ENCODE measurements at places on chromosomes 1 and 21.

- no peak for DNase-seq
Observed at GRCh38 chr1:23787701-23788100, 3.2 kb upstream of the LYPLA2 start.

GRCh38 chr1:86498281-86498680, 29.6 kb downstream of the CLCA1 start:
- no peak for DNase-seq

GRCh38 chr1:201708085-201708512, 120.9 kb upstream of the IPO9 start:
- DNase-seq, result no peak

DNA sequence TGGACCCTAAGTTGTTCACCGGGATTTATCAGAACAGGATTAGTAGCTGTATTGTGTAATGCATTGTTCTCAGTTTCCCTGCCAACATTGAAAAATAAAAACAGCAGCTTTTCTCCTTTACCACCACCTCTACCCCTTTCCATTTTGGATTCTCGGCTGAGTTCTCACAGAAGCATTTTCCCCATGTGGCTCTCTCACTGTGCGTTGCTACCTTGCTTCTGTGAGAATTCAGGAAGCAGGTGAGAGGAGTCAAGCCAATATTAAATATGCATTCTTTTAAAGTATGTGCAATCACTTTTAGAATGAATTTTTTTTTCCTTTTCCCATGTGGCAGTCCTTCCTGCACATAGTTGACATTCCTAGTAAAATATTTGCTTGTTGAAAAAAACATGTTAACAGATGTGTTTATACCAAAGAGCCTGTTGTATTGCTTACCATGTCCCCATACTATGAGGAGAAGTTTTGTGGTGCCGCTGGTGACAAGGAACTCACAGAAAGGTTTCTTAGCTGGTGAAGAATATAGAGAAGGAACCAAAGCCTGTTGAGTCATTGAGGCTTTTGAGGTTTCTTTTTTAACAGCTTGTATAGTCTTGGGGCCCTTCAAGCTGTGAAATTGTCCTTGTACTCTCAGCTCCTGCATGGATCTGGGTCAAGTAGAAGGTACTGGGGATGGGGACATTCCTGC, 3.9 kb upstream of the OLFML3 start:
- DNase-seq, result no peak

- no peak for DNase-seq
Observed at GRCh38 chr1:161198194-161198896, 509 bp downstream of the ADAMTS4 start.

DNA sequence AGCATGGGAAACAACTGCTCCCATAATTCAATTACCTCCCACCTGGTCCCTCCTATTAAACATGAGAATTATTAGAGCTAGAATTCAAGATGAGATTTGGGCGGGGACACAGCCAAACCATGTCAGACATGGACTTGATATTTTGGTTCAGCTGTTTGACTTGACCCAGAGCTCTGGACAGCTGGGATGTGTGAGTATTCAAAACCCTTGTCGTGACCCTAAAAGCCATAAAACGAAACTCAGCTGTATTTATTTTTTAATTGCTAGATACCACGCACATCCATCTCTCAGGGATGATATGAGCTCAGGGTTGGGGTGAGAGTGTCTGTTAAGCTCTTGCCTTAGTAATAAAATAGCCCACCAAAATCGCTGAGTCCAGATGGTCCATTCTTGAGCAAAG, 45.4 kb downstream of the RCSD1 start:
- no peak for DNase-seq

- no peak for DNase-seq
Observed at GRCh38 chr21:38984982-38985567, 179.3 kb downstream of the ETS2 start.

- DNase-seq, result no peak
Observed at GRCh38 chr1:157107702-157108101, 8.1 kb upstream of the ETV3L start.

- no peak for DNase-seq
Observed at GRCh38 chr1:243301059-243301458, 45.2 kb downstream of the SDCCAG8 start.

DNA sequence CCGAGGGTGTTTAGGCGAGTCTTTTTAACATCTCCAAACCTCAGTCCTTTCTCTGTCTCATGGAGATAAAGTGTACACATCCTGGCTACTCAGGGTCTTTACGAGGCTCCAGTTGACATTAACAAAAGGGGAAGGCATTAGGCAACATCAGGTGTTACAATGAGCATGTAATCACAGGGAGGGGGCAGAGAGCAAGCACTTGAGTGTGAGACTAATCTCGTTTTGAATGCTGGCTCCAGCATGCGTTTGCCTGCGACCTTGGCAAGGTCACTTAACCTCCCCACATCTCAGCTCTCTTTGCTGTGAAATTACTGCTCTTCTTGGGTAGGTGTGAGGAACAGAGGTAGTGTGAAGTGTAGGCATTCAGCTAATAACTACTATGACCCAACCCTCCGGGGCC, 3.1 kb downstream of the TNNT2 start:
- no peak for DNase-seq

GRCh38 chr1:18972531-18972930, 16.1 kb upstream of the IFFO2 start:
- no peak for DNase-seq

- no peak for DNase-seq
Observed at GRCh38 chr1:81209461-81209860, 591.3 kb upstream of the ADGRL2 start.

DNA sequence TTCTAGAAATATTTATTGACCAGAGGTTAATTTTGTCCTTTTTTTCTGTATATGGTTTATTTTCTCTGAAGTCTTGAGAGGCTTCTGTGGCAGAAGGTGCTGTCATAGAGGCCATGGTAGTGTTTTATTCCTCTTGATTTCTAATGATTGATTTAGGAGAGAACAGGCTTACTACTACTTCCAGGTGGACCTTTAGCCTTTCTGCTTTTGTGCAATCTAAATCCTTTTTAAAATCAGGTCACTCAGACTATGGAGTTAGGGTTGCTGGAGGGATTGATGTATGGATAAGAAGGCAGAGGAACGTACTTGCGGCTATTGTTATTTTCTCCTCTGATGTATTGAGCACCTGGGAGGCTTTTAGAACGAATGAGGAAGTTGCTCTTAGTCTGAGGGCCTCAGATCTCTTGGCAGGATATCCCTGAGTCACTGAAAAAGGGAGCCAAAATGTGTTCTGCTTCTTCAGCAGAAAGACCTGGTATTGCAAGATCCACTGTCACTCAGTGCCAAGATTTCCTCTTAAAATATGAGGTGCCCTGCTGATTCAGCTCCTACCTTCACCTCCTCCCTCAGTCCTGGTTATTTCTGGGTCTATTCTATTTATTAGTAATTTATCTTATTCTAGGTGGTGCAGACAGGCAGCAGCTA, 277.4 kb downstream of the ZNF648 start:
- no peak for DNase-seq

DNA sequence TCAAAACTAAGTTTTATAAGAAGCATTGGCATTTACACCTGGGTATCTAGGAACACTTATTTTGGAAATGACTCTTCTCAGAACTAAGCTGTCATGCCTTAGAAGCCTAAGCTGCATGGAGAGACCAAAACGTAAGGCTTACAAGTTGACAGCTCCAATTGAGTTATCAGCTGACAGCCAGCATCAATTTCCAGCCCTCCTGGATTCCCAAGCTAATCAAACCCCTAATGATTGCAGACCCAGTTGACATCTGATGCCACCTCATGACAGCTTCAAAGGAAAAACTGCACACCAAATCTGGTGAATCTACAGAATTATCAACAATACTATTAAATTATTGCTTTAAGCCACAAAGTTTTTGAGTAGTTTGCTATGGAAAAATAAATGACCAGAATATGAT, 187.6 kb upstream of the PRMT6 start:
- no peak for DNase-seq

GRCh38 chr1:110728388-110729001, 53.8 kb upstream of the KCNA3 start:
- DNase-seq, result no peak

DNA sequence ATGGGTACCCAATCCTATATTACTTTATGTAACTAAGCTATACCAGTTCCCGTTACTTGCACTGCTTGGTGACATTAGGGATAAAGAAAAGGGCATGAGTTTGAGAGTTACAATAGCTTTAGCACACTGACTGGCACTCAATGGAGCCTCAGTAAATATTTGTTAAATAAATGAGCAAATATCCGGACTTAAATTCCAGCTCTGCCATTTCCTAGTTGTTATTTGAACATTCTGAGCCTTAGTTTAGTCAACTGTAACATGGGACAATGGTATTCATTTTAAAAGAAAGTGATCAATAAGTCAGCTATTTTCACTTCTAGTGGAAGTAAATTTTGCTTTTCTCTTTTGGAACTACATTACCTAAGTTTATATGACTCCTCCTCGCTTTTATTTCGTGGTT, 198.7 kb downstream of the ZC3H11B start:
- no peak for DNase-seq

- peak; percentile 65 for DNase-seq
Observed at GRCh38 chr1:211603191-211603701, 24.3 kb upstream of the SLC30A1 start.

DNA sequence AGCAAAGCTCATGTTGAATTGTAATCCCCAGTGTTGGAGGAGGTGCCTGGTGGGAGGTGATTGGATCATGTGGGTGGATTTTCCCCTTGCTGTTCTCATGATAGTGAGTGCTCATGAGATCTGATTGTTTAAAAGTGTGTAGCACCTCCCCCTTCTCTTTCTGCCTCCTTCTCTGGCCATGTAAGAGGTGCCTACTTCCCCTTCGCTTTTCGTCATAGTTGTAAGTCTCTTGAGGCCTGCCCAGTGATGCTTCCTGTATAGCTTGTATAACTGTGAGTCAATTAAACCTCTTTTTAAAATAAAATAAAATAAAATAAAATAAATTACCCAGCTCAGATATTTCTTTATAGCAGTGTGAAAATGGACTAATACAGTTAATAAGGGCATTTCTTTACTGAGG, 1025.7 kb downstream of the PLA2G4A start:
- DNase-seq, result no peak

- DNase-seq, result no peak
Observed at GRCh38 chr1:231337043-231337471, 595 bp downstream of the EXOC8 start.

- DNase-seq, result no peak
Observed at GRCh38 chr1:204578867-204579664, 62.9 kb downstream of the MDM4 start.

DNA sequence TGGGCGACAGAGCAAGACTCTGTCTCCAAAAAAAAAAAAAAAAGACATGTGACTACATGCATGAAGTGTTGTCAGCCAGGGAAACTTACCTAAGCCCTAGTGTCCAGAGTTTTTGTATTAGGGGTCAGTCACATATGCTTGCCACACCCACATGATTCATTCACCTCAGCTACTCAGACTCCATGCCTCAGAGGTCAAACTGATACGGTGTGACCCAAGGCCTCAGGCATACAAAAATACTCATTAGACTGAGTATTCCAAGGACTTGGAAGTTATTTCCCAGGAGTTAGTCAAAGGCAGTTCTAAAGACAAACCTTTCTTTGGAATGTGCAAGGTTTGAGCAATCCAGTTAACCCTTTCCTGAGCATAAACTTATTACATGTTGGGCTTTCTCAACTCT, 6.3 kb upstream of the TRIM33 start:
- DNase-seq, result peak; percentile 28
